ENCODE measurements at places on chromosomes 7 and 10.
A peak's percentile ranks its signal among the peaks of the same experiment; 100 is the strongest.

DNA sequence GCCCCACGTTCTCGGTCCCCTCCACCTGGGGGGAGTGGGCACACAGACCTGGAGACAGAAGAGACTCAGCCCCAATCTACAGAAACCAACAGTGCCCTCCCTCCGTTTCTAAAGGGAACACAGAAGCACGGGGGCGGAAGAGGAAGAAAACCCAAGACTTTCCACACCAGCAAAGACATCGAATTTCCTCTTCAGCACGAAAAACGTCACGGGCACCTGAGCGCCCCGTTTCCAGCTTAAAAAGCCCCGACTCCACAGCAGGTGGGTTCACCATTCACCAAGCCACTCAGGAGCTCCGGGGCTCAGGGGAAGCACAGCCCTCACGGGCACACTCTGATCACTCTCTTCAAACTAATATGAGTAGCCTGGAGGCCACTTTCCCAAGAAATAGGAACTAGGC is 19.6 kb downstream of the NUDT1 start:
- DNase-seq: peak; percentile 64

GRCh38 chr7:157721468-157722136 is 384.8 kb downstream of the DNAJB6 start:
- no peak for DNase-seq

DNA sequence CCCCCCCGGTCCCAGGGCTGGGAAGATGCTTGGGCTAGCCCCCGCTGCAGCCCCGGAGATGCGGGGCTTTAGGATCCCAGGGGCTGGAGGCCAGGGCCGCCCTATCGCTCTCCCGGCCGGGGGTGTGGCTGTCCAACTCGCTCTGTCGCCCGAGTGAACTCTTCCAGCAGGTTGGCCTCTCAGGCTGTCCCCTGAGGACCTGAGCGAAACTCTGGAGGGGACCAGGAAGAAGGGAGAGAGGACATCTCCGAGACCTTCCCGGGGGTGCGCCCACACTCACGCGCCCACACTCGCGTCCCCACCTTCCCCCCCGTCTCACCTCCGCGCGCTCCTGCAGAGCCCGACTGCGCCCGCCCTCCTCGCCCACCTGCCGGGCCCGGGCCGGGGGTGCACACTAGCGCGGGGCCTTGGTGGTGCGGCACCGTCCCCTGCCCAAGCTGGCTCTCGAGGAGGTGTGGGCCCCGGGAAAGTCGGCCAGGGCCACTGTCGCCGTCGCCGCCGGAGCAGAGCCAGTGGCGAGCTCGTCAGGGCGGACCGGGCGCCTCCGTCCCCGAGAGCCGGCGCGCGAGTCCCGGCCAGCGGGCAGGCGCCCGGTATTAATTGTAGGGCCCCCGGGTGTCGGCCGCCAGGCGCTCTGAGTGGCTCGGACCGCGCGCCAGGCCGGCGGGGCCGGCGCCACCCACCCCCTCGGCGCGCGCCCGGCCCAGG is 101.7 kb upstream of the SVIL start:
- no peak for DNase-seq

DNA sequence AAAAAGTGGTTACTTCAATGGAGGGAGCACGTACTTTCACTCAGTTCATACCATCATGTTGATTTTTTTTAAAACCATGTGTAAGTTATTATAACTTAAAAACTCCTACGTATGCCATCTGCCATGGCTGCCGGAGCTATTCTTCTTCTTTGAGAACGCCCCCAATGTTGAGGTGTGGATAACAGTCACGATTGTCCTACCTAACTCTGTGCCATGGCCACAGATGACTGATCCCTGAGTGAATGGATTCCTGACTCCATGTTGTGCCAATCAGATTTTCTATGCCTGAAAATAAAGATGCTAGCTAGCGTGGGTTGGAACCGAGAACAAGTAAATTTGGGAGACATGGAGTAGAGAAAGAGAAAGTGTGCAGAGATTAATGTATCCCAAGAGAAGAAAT is 5.3 kb downstream of the MCMBP start:
- no peak for DNase-seq

- no peak for DNase-seq
Observed at GRCh38 chr10:126777714-126778113, 107.2 kb upstream of the C10orf90 start.

GRCh38 chr7:36283181-36283580 is 106.5 kb upstream of the ANLN start:
- no peak for DNase-seq

- DNase-seq: no peak
Observed at GRCh38 chr7:45888185-45888992, at the start of gene IGFBP1. TSS of gene IGFBP1 (plus strand) at chr7:45888488. CDS start at chr7:45888653, 165 bp downstream.

DNA sequence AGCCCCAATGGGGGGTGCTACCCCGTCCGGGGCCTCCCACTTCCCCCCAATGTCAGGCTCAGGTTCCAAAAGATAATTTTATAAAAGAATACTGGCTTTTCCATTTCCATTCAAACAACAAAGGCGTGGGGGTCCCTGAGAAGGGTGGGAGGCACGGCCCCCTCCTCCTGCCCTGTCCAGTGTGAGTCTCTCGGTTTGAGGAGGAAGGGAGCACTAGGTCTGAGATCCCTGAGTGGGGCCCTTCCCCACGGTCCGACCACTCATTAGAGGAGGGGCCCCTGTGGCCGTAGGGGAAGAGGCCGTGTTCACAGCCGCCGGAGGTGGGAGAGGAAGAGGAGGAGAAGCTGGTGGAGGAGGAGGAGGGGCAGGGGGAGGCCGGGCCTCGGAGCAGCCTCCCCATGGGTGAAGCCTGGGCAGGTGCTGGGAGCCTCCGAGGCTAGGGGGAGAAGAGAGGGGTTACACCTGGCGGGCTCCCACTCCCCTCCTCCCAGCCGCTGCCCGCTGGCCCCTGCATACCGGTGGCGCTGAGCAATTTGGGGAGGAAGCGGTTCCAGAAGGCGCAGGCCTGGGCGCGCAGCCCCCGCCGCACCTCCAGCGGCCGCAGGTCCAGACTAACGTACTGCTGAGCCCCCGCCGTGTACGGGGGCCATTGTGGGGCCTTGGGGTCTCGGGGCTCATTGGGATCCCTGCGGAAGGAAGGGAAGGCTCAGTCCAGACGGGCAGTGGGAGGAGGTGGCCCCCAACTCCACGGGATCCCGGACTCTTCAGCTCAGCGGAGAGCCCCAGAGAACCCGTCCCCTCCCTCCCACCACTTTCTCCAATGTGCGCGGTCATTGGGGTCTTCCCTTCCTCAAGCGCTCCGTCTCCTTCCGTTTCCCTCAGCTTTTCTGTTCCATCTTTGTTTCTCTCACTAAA is 1.4 kb upstream of the UFSP1 start:
- DNase-seq: no peak

- no peak for DNase-seq
Observed at GRCh38 chr7:16669581-16669980, 23.6 kb downstream of the BZW2 start.

DNA sequence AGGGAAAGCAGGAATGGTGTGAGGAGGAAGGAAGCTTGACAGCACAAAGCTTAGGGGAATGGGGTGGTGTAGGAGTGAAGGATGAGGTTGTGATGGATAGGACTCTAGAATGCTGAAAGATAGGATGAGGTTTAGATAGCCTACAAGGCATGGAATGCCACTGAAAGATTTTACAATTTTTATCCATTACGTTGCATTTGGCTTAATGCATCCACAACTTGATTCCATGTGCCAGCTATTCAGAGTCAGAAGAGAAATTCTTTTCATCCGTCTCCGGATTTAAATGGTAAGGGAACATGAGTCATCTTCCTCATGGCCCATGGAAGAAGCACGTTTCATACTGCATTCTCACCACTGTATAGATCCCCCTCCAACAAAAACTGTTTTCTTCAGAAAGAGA is 212.4 kb upstream of the BMPER start:
- no peak for DNase-seq

DNA sequence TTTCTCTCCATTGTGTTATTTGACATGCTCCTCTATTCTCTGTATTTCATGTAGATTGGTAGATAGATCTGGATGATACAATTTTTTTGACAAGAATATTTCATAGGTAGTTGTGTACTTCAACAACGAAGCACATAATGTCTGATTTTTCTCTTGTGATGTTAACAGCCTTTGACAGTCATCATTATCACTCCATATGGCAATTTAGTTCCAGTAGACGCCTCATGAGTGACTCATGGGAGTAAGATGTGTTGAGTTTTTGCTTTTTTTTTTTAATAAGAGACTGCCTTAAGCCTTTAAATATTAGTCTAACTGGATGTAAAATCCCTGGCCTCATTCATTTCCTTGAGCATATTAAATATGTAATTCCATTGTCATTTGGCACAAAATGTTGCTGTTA is 123.5 kb upstream of the ZNF32 start:
- no peak for DNase-seq

DNA sequence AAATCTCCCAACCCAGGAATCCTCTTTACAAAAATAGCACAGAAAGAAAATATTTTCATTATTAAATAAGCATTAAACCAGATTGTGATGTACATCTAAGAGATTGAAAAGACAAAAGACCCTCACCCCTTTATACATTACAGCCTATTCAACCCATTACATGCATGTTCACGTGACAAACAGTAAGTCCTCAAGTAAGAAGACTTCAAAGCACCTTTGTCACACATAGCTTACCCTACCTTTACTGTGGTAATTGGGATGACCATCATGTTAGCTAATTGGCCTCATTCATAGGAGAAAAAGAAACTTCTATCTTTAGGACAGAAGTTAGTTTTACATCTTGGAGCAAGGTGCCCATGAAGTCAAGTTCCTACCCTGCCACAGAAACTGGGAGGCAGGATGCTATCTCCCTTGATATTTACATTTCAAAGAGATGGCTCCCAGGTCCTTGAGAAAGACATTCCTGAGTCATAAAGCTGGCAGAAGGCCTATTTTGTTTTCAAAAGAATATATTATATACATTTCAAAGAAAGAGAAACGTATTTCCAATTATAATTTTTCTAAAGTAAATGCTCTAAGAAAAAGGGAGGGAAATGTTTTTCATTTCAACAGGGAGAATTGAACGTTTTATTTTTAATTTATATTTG is 48.1 kb downstream of the GNAI1 start:
- no peak for DNase-seq

DNA sequence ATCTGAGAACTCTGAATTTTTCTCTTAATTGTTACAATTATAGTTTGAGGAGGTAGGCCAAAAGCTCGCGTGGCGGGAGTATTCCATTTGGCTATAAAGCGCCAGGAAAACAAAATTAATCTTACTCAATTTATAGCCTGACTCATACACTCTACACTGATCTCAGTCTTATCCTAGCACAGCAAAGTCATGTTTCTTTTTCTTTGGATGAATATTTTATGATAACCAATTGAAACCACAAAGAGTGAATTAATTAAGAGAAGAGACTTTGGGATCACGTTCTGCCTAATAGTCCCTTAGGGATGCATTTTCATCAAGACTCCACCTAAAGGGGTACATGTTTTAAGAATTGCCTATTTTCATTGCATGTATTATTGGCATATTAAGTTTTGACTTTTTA is 420.8 kb downstream of the HGF start:
- no peak for DNase-seq

GRCh38 chr10:98312349-98312748 is 44.4 kb upstream of the LOXL4 start:
- no peak for DNase-seq

DNA sequence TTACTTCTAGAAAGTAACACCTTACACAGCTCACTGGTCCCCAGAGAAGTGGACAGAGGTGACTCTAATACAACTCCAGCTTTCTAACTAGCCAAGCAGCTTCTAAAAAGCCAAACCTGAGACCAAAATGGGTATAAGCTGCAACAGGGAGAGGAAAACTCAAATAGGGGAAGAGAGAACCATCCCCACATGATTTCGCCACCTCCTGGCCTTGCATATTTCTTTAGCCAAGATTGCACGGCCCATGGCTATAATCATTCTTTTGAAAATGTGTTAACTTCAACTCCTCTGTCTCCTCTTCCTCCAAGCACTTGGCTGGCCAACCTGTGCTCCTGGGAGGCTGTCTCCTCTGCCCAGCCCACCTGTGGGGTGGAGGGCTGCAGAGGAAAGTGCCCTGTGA is 28.7 kb downstream of the NUP42 start:
- DNase-seq: no peak

GRCh38 chr10:78059906-78060702 is 26.4 kb downstream of the RPS24 start:
- peak; percentile 41 for DNase-seq

GRCh38 chr7:31583942-31584341 is 70.1 kb downstream of the ITPRID1 start:
- DNase-seq: no peak

- no peak for DNase-seq
Observed at GRCh38 chr10:8130973-8131911, 76.8 kb downstream of the GATA3 start.

DNA sequence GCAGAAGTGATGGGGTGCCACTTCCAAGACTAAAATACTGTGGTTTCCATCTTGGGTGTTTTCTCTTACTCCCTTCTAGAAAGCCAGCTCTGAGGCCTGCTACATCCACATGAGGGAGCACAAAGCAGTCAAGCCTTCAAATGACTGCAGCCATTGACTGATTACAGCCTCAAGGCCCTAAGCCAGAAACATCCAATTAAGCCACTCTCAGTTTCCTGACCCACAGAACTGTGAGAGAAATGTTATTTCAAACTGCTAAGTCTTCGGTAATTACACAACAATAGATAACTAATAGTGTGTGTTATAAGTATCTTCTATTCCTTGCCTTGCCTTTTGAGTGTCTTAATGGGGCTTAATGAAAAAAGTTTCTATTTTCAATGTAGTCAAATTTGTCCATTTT is 24.8 kb downstream of the BRAF start:
- DNase-seq: peak; percentile 73

- no peak for DNase-seq
Observed at GRCh38 chr7:159036916-159037605, 107.6 kb downstream of the VIPR2 start.

- peak; percentile 58 for DNase-seq
Observed at GRCh38 chr7:43700059-43700501, 29.2 kb downstream of the COA1 start.

GRCh38 chr7:2245883-2246675 is 4.1 kb downstream of the NUDT1 start:
- DNase-seq: peak; percentile 68

- no peak for DNase-seq
Observed at GRCh38 chr10:132388891-132389432, 8.0 kb upstream of the PWWP2B start.

- no peak for DNase-seq
Observed at GRCh38 chr7:149367418-149368180, 93.3 kb downstream of the ZNF777 start.

DNA sequence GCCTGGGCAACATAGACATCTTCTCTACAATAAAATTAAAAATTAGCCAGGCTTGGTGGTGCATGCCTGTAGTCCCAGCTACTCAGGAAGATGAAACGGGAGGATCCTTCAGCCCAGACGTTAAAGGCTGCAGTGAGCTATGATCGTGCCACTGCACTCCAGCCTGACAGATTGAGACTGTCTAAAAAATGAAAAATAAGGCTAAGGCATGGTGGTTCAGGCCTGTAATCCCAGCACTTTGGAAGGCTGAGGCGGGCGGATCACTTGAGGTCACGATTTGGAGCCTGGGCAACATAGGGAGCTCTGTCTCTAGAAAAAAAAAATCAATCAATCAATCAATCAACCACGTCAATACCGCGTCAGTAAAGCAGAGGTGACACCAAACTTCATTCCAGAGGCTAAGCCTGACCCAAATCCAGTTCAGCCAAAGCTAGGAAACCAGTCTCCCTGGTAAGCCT is 31.1 kb downstream of the MRPS24 start:
- DNase-seq: no peak

Measured in Ammon's horn (tissue), 1 donor.